ENCODE measurements at places on chromosomes 1 and 21.

DNA sequence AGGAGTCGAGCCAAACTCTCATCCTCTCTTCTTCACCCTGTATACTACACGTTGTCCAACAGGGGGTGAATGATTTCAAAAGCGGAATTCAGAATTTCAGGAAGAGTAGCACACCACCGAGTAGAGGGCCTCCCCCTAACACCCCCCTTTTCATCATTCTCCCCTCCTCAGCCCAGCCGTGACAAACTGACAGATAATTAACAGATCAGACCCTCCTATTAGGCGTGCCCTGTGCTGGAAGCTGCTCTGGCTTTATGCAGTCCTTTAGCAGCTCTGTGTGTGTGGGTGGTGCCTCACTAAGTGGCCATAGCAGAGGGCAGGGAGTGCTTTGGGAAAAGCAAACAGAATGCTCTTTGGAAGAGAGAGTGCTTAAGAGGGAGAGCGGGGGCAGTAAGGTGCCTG lies 44.3 kb downstream of the PEX14 start:
- no peak for DNase-seq

DNA sequence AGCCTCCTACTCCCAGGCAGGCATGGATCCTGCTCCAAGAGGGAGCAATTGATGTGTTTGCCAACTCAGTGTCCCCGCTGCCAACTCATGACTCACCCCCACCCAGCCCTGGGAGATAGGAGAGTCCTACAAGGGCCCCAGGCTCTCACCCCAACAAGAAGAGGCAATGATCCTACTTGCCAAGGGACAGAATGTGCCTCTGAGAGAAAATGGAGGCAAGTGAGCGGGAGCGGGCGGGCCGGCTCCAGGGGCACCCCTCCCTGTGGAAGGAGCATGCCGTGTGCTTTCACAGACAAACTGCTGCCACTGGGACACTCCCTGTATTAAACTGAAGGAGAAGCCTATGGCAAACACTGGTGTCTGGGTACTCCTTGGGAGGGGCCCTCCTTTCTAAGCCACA lies 16.7 kb downstream of the PKP1 start:
- DNase-seq = peak; percentile 70

GRCh38 chr1:54095546-54096226 lies 42.3 kb downstream of the TCEANC2 start:
- DNase-seq = no peak

DNA sequence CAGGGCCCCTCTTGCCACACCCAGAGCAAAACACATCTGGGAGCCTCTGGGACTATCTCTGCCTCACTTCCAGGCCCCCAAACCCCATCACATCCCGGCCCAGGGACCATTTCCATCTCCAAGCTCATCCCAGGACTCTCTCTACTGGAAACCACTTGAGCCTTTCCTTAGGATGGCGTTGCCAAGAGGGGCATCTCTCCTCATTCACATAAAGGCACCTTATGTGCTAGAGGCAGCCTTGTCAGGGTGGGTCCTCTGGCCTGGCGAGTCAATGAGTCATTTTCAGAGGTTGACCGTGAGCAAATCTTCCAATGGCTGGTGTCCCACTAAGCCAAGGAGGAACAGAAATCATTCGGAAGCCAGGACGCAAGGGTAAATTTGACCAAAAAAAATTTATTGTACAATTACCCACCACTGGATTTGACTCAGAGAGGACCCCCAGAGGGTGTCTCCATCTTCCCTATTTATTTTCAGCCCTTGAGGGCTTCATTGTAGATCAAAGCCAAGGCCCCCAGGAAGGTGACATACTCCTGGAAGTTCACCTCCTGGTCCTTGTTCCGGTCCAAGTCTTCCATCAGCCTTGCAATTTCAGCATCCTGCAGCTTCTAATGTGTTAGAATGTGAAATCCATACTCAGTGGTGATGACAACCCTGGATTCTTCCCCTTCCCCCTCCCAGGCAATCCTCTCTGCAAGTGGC lies 1.4 kb downstream of the S100A6 start:
- peak; percentile 58 for DNase-seq

GRCh38 chr1:207863893-207864535 lies 46.9 kb downstream of the CD34 start:
- DNase-seq = no peak
